Mesendoderm (in vitro differentiated cells): ENCODE measurements at places on chromosomes 13 and 19.

DNA sequence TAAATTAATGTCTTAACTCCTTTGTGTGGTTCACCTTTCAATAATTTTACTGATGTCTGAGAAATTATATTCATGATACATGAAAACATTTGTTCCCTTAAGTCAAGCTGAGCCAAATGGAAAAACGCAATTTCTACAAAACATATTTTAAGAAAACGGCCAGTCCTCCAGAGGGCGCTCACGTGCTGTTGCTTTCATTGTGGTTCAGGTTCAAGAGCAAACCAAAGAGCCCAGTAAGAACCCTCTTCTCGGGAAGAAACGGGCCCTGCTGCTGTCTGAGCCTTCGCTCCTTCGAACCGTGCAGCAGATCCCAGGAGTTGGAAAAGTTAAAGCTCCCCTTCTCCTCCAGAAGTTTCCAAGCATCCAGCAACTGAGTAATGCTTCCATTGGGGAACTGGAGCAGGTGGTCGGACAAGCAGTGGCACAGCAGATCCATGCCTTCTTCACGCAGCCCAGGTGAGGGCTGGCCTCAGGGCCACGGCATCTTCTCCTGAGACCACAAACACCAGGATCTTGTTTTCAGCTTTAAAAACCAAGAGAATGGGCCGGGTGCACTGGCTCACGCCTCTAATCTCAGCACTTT is 4.3 kb downstream of the FAAP24 start:
- DNase-seq = peak; percentile 65

DNA sequence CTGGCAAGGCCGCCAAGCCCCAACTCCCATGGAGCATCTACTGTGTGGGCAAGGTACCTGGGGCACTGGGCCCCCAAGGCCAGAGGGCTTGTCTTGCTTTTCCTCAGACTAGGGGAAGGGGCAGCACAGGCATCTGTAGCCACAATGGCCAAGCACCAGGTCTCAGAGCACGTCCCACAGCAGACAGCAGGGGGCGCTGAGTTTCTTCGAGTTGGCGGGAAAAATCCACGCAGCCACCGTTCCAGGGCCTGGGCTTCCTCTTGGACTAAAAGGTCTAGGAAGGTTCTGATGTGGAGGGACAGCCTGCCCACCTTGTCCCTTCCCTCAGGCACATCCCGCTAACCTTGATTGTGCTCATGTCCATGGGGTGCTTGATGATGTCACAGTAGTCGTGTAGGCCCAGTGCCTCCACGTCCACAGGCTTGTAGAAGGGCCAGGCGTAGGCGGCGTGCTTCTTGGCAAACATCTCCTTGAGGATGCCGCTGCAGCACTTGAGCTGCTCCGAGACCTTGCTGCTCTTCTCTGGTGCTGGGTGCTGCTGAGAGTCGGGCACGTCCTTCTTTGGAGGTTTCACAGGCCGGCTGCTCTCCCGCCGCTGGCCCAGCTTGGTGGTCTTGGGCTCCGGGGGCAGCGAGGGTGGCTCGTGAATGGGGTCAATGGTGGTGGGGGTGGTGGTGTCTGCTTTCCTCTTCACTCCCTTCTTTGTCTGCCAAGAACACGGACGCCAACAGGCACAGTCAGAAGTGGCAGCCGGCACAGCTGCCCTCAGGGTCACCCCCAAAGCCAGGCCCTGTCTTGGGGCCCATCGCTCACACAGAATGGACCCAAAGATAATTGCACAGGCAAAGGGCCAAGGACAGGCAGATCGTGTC is 32.0 kb upstream of the EPHX3 start:
- peak; percentile 89 for DNase-seq

GRCh38 chr19:40740747-40741146 is 9.5 kb downstream of the ACTMAP start:
- no peak for DNase-seq

GRCh38 chr13:109803825-109804224 is 17.4 kb upstream of the IRS2 start:
- no peak for DNase-seq

DNA sequence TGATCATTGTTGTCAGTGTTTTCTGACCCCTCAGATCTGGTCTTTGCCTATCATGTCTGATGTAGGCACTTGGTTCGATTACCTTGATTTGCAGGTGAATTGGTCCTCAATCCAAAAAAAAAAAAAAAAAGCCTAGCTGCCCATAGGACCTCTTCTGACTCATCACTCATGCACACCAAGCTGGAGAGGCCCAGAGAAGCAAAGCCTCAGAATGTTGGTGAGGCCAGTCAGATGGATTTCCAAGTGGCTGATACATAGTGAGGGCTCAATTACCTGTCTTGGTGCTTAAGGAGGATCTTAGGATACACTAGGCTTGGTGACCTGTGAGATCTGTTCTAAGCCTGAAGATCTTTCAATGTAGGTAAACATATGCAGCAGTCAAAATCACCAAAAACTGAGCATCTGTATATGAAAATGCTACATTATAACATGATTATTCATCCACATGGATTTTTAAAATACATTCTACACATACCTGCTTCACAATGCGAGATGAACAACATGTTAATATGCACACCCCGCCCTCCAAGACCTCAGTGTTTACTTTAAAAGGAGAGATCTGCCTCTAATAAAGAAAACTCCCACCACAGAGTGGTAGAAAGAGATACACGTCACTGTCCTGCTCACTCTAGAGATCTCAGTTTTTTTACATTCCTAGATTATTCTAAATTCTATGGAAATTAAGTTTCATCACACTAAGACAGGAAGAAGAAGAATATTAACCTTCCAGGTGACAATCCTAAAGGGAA is 79.9 kb upstream of the RAP2A start:
- no peak for DNase-seq

GRCh38 chr13:113468029-113468428 is 14.7 kb upstream of the ADPRHL1 start:
- no peak for DNase-seq
